ENCODE measurements at places on chromosomes 7 and 10.

GRCh38 chr7:14233868-14234369 lies 244.5 kb upstream of the ETV1 start:
- DNase-seq: no peak

- no peak for DNase-seq
Observed at GRCh38 chr7:83655951-83656556, 7.1 kb upstream of the SEMA3E start.

- peak; percentile 34 for DNase-seq
Observed at GRCh38 chr10:97081621-97082235, 104.0 kb downstream of the SLIT1 start.

- no peak for DNase-seq
Observed at GRCh38 chr10:91838199-91838598, 40.0 kb downstream of the TNKS2 start.

DNA sequence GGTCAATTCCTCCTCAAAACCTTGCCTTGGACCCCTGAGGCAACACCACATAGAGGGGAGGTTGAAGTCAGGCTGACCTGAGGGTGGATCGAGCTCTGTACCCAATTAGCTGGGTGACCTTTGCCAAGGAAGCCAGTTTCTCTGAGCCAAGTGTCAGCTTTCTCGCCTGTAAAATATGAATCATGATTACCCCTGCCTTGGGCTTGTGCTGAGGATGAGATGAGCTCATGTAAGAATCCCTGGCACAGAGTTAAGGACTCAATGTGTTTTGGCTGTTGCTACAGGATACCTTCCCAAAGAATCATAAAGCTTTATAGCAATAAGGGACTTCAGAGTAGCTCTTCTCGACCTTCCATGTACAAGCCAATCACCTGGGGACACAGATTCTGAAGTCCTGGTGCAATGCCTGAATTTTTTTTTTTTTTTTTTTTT lies 43.5 kb upstream of the CACUL1 start:
- no peak for DNase-seq

- DNase-seq: no peak
Observed at GRCh38 chr10:44459671-44460070, 74.8 kb upstream of the CXCL12 start.

DNA sequence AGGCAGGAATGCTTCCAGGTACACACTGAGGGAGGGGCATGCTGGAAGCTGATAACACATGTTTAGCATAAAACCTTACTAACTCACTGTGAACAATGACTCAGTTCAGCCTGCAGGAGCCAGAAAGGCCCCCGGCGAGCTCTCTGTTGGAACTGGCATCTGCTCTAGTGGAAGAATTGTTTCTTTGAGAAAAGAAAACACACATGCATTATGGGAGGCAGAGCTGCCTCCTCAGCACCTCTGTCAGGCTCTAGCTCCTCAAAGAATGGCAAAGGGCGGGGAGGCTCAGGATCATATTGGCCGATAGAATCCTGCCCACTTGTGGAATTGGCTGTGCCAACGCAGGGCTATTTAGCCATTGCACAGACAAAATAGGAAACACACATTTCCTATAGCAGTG lies 338.3 kb downstream of the CXCL12 start:
- DNase-seq: no peak
